ENCODE measurements at places on chromosomes 13 and 19. TPM values are rescaled to one million over a fixed set of nuclear protein-coding genes. Genes with fewer than 3 reads are reported as not detected.

Gene ZNF534
- total RNA-seq, result 0.18 TPM

Gene NLRP11
- total RNA-seq, result not detected

- no peak overlapping the region for H3K4me3 ChIP-seq
- no peaks in the 10 kb centered on the region for H3K36me3 ChIP-seq
- H3K4me1 ChIP-seq, result no peaks in the 10 kb centered on the region
- no peaks in the 10 kb centered on the region for H3K27me3 ChIP-seq
Measured at GRCh38 chr13:62781866-62782265, 1366.2 kb upstream of the PCDH20 start.

GRCh38 chr13:111187960-111188541 is 72.9 kb downstream of the ARHGEF7 start:
- H3K27ac ChIP-seq, result no peak overlapping the region
- H3K36me3 ChIP-seq, result no peaks in the 10 kb centered on the region
- no peak for DNase-seq
- H3K4me1 ChIP-seq, result peaks cover 40% of the 10 kb centered on the region
- H3K4me3 ChIP-seq, result no peak overlapping the region

DNA sequence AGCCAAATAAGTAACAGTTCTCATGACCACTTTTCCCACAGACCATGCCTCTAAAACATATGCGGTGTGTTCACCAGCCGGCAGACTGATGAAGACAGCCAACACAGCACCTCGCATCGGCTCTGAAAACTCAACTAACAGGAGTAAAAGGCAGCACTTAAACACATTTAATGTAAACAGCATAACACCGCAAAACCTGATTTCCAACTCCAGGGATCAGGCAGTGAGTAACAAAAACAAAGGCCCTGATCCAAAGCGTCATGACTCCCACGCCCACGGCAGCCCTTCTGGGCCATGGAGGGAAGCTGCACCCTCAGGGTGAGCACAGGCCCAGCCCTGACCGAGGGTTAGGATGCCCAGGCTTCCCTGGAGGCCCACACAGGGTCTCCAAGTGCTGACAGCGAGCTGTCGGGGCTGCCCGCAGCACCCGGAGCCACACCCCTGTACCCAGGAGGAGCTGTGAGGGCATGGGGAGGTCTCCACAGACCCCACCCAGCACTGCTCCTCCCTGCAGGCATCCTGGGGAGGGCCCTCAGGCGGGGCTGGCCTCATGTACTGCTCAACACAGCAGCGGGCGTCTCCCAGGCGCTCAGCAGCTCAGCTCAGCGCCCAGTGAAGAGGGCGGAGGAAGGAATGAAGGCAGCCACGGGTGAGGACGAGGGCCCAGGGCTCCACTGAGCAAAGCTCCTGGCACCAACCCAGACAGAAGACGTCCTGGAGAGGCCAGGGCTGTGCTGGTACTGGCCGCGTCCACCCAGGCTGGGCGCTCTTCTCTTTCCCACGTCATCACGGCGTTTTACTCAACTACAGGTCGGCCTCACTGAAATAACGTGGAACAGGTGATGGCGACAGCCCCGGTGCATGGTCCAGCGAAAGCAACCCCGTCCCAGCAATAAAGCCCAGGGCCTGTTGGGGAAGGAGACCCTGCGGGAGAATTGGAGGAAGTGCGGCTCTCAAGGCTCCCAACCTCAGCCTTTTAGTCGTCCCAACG is 53.7 kb downstream of the RASA3 start:
- no peak overlapping the region for H3K4me3 ChIP-seq
- peak; percentile 59 for DNase-seq
- H3K4me1 ChIP-seq, result peaks cover 12% of the 10 kb centered on the region
- H3K27ac ChIP-seq, result peak overlapping the region; percentile 31

DNA sequence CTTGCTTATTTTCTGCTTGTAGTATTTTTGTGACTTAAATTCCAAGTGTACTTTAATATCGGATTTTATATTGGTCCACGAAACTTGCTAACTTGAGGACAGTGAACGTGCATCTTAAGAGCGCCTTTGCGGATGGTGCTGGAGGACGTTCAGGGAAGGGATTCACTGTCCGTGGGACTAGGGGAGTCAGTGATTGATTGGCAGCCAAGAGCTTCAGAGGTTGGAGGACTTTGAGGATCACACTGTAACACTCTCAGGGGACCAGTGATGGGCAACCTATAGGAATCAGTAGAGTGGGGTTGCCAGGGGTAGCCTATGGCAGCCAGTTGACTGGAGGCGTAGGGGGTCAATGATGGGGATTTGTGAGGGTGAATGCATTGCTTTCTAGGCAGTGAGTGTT is 516 bp downstream of the ZNF175 start:
- H3K27me3 ChIP-seq, result no peaks in the 10 kb centered on the region
- H3K36me3 ChIP-seq, result peaks cover 30% of the 10 kb centered on the region
- H3K27ac ChIP-seq, result peak overlapping the region; percentile 54
- DNase-seq, result no peak
- H3K4me1 ChIP-seq, result peaks cover 22% of the 10 kb centered on the region

DNA sequence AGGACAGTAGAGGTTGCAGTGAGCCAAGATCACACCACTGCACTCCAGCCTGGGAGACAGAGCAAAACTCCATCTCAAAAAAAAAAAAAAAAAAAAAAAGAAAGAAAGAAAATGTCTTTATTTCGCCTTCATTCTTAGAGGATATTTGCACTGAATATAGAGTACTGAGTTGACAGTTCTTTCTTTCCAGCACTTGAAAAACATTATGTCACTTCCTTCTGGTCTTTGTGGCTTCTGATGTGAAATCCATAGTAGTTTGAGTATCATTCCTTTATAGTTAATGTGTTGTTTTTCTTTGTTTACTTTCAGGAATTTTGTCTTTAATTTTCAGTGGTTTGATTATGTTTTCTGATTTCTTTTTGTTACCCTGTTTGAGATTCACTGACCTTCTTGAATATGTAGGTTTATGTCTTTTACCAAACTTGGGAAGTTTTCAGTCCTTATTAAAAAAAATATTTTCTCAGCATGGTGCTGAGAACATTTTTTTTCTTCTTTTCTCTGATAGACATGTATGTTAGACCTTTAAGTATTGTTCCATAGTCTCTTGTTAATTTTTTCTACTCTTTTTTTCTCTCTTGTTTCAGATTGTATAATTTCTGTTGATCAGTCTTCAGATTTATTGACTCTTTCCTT is 50.1 kb downstream of the PCCA start:
- no peaks in the 10 kb centered on the region for H3K27me3 ChIP-seq
- no peak for DNase-seq
- no peak overlapping the region for H3K4me3 ChIP-seq
- H3K36me3 ChIP-seq, result no peaks in the 10 kb centered on the region

Measured in lower lobe of right lung (tissue), 2 donors.